Kidney (tissue), 22 donors: ENCODE measurements at places on chromosomes 7 and 10.

DNA sequence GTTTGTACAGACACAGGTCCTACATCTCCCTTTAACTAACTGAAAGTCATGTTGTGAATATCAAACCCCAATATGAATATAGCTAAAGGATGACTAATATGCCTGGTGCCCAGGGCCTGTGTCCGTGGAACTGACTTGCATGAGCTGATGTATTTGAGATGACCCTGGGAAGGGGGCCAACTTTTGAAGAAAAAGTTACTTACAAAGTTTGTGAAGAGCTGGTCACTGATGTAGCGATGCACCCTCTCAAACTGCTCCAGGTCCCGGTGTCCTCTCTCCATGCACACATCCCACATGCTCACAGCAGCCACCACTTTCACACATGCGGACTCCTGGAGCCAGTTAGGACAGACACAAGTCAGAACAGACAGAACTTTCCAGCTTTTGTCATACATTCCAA, 106.2 kb downstream of the ABCC2 start:
- no peak overlapping the region for H3K27ac ChIP-seq
- no peaks in the 10 kb centered on the region for H3K4me1 ChIP-seq
- H3K27me3 ChIP-seq = no peaks in the 10 kb centered on the region
- H3K36me3 ChIP-seq = peaks cover 13% of the 10 kb centered on the region

- H3K27ac ChIP-seq = no peak overlapping the region
- H3K4me3 ChIP-seq = no peak overlapping the region
- no peak for DNase-seq
Measured at GRCh38 chr7:84455788-84456187, 261.2 kb upstream of the SEMA3A start.

DNA sequence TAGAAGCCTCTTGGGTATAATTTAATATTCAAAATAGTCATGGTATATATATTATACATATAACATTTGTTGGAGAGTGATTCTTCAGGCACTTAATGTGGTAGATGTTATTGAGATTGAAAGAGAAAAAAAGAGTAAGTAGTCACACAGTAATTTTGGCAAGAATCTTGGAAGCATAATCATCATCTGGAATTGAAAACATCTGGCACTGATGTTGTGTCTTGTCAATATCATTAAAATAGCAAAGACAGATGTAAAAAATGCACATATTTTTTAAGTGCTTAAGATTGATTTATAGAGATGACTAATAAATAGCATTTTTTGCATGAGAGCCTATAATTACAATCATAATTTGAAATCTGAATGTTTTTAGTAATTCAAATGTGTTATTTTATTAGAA, 9.5 kb downstream of the SEMA3D start:
- no peaks in the 10 kb centered on the region for H3K36me3 ChIP-seq
- H3K27me3 ChIP-seq = no peaks in the 10 kb centered on the region
- H3K4me3 ChIP-seq = no peak overlapping the region
- H3K4me1 ChIP-seq = no peaks in the 10 kb centered on the region

GRCh38 chr10:50512743-50513416, 110.9 kb downstream of the SGMS1 start:
- H3K4me3 ChIP-seq = no peak overlapping the region
- no peaks in the 10 kb centered on the region for H3K36me3 ChIP-seq
- H3K4me1 ChIP-seq = peaks cover 16% of the 10 kb centered on the region
- no peak overlapping the region for H3K27ac ChIP-seq

- DNase-seq = no peak
- no peaks in the 10 kb centered on the region for H3K36me3 ChIP-seq
- no peak overlapping the region for H3K27ac ChIP-seq
- no peaks in the 10 kb centered on the region for H3K27me3 ChIP-seq
- peaks cover 2% of the 10 kb centered on the region for H3K4me1 ChIP-seq
Measured at GRCh38 chr10:119377451-119377957, 165.0 kb downstream of the RGS10 start.

DNA sequence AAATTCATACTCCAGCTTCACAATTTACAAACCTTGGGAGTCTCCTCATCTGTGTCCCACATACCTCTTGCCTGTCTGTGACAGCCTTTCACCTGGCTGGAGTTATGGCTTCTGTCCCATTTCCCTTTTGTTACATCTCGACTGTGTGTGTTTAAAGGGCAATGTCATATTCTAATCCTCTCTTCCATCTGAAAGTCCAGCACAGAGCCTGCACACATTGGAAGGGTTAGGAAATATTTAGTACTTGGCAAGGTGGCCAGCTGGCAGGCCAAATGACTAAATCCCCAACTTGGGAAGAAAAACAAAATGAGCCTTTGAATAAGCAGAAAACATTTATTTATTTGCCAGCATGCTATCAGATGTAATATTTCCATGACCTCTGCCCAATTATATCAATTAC, 120.1 kb upstream of the STK17A start:
- H3K4me1 ChIP-seq = no peaks in the 10 kb centered on the region
- no peaks in the 10 kb centered on the region for H3K36me3 ChIP-seq
- H3K27me3 ChIP-seq = no peaks in the 10 kb centered on the region
- H3K4me3 ChIP-seq = no peak overlapping the region
- no peak overlapping the region for H3K27ac ChIP-seq

DNA sequence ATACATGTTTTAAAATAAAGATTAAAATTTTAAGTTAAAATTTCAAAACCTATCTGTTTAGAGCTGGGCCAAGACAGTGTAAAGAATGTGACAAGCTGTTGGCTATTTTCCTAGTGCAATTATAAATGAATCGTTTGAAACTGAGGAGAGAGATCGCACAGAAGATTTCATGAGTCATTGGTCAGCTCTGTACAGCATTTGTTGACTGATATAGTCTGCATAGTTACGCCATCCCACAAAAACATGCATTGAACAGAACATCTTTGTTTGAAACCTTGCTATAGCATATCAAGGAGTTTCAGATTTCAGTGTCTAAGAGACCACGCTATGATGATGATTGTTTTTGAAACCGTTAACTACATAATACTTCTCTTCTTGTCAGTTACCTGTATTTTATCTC, 1.3 kb upstream of the C10orf67 start:
- DNase-seq = peak; percentile 59
- no peaks in the 10 kb centered on the region for H3K27me3 ChIP-seq
- H3K27ac ChIP-seq = peak overlapping the region; percentile 20
- H3K36me3 ChIP-seq = no peaks in the 10 kb centered on the region

- H3K27me3 ChIP-seq = no peaks in the 10 kb centered on the region
- peak overlapping the region; percentile 36 for H3K27ac ChIP-seq
- peak overlapping the region; percentile 69 for H3K4me3 ChIP-seq
Measured at GRCh38 chr10:24951201-24952142, 934 bp downstream of the PRTFDC1 start.

DNA sequence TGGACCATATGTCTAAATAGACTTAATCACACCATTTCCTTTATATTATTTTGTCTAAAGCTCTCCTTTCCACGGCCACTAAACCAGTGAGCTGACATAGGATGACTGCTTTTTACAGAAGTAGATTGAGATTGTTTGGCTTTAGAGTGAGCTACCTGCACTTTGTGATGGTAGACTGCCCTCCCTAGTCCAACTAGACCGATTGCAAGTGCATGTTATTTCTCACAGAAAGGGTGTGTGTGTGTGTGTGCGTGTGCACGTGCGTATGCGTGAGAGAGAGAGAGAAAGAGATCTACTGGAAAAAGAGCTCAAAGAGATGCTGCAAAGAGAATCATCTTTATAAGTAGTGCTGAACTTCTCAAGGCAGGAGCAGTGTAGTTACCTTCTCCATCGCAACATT, 60.7 kb downstream of the VCL start:
- DNase-seq = peak; percentile 64
- H3K36me3 ChIP-seq = peaks cover 1% of the 10 kb centered on the region
- H3K27ac ChIP-seq = no peak overlapping the region
